Stimulated activated CD8-positive, alpha-beta memory T cell treated with anti-CD3 and anti-CD28 coated beads, Interleukin-7, amount 100 ng/mL, for 1 hour (primary cell): ENCODE measurements at places on chromosomes 11 and 22.

- no peak for DNase-seq
These were observed 19.6 kb downstream of the RNF121 start for GRCh38 chr11:71948314-71949027.

DNA sequence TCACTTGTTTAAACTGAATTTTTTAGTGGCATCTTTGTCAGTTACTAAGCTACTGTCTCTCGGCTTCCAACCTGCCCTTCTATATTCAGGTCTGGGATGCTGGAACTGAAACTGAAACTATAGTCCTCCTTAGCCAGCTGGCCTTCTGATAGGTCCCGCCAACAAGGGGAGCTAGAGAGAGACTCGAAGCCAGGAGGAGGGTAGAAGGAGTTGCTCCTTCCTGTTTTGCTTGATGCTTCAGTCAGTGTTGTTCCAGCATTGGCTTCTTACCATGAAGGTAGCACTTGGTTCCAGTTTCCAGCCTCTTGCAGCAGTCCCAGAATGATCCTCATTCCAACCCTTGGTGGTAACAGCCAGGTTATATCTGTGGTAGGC, 32.9 kb upstream of the HORMAD2 start:
- DNase-seq = no peak

GRCh38 chr11:58905011-58905720, 34.1 kb upstream of the GLYATL1 start:
- DNase-seq = no peak

DNA sequence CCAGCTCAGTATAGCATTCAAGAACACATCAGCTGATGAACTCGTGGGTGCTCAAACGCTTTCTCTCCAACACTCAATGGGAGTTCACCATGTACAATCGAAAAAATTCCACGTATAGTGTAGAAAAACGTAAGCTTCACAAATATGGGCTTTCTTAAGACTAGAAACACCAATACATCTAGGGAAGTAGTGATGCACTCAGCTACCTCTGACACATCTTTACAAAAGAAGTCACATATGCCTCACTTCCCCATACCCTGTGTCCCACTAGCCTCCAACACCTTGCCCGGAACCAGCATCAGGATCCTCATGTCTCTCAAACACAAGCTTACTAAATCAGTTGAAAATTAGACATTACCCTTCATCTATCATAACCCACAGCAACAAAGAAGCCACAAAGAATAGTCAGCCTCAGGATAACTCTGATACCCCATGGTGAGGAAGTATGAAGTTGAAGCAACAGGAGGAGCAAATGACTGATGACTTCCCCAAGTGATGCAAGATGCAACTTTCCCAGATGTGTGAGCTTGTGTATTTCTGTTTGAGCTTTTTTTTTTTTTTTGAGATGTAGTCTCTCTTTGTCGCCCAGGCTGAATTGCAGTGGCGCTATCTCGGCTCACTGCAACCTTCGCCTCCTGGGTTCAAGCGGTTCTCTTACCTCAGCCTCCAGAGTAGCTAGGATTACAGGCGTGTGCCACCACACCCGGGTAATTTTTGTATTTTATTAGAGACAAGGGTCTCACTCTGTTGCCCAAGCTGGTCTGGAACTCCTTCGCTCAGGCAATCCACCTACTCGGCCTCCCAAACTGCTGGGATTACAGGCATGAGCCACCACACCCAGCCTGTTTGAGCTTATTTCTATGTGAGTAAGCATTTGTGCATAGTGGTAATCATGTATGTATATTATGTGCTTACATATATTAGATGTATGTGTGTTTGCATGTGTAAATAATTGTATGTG, 8.5 kb upstream of the DENND5A start:
- DNase-seq = no peak

GRCh38 chr11:20917306-20917705, 247.9 kb downstream of the NELL1 start:
- DNase-seq = no peak

GRCh38 chr22:49753276-49753890, 74.3 kb downstream of the BRD1 start:
- no peak for DNase-seq

- no peak for DNase-seq
These were observed 421 bp upstream of the PRR33 start for GRCh38 chr11:1892116-1892515.

DNA sequence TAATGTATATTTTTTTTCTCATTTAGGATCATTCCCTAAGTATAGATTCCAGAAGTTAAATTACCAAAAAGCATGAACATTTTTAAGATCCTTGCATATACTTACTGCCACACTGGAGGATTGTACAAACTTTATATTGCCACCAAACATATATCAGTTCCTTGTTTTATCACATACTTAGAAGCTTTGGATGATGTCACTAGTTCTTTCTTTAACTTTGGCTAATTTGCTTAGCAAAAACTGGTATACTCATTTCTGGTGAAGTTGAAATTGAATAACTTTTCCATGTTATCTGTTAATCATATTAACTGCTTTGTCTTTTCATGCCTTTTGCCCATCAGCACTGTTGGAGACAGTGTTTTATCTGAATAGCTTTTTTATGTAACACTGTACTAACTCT, 31.6 kb upstream of the PRDM10 start:
- no peak for DNase-seq

GRCh38 chr11:73622926-73623593, 23.3 kb upstream of the PLEKHB1 start:
- DNase-seq = no peak

- no peak for DNase-seq
These were observed 50.0 kb downstream of the TTC28 start for GRCh38 chr22:28629420-28630176.

- no peak for DNase-seq
These were observed 14.3 kb downstream of the TOLLIP start for GRCh38 chr11:1295086-1295485.

- DNase-seq = no peak
These were observed 371.2 kb upstream of the B3GAT1 start for GRCh38 chr11:134783234-134783633.

- DNase-seq = no peak
These were observed 722 bp upstream of the GUCY1A2 start for GRCh38 chr11:107018902-107019493.

DNA sequence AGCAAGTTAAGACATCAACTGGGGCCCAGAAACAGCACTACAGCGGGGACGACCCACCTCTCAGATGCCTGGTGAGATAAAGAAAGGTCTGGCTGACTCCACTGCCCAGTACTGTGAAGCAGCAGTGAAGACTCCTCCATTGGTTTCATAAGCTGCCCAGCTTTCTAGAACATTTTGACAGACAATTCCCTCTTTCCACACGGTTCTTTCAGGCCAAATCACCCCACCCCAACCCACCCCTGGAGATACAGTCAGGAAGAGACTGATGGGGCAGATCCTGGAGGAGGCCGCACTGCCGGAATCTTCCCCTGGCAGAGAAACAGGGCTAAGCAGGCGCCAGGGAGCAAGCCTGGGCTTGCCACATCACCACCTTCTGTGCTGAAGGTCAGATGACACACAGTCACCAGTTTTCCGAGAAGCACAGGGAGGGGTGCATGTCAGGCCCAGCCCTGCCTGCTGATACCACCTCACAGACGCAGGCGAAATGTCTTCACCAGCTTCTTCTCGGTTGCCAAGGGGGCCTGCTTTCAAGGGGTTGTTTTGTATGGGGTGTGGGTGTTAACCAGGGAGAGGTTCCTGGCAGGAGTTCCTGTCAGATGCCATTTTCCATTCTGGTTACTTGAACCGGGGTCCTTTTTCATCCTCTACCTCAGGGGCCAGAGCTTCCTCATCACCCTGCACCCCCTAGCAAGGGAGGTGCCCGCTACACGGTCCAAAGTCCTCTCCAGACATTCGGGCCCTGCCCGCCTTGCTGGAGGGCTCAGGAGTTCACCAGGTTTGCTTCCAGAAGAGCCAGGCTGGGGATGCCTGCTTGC, 1.4 kb upstream of the NEAT1 start:
- peak; percentile 72 for DNase-seq

DNA sequence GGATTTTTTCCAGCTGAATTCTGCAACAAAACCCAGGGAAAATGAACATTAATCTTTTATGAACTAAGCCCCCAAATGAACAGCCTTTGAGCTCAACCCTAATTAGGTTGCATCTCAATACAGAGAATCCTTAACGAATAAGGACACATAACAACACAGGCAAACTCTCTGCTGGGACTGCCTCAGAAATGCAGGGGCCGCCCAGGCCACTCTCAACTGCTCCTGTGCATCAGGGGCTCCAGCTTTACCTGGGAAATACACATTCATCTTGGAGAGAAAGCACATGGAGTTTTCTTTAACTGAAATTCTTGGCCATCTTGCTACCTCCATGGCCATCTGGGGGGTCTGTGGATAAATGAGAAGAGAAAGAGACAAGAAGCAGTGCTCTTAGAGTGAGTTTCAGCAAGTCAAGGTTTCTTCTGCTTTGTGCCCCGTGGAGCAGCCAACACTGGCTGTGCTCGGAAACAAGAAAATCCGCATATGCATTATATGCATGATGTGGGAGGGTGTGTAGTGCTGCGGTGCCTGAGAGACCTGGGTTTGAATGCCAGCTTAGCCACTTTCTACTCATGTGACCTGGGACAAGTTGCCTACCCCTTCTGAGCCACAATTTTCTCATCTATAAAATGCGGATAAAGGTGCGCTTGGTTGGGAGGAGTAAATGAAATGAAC, 81.9 kb upstream of the RCN1 start:
- no peak for DNase-seq

DNA sequence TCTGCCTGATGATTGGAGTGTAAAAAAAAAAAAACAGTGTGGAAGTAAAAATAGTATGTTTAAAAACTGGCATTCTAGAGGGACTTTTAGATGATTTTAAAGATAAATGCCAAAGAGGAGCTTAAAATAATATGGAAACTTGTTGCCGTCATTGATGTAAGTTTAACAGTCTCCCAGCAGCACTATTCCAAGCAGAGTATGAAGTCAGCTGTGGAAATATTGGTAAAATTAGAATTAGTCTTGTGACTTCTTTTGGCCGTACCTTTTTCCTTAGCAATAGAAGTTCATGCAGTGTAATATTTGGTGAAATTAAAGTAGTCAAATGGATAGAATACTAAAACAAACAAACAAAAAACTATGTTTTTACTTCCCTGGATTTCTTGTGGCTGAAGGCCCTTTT, 134.9 kb downstream of the METTL15 start:
- DNase-seq = no peak

DNA sequence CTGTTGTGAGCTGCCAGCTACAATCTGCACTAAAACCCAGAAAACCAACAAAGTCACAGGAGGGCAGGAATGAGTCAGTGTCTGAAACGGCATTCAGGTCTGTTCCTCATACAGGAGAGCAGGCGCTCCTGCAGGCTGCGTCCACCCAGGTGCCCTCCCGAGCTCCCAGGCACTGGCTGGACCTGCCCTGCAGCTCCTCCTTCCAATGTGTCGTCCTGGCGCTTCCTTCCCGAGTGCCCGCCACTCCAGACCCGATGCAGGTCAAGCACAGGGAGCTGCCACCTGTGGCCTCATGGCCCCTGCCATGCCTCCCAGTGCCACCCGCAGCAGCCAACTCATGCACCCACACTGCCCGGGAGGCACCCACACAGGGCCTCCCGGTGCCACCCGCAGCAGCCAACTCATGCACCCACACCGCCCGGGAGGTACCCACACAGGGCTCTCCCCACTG, 12.0 kb downstream of the BRD1 start:
- DNase-seq = no peak

DNA sequence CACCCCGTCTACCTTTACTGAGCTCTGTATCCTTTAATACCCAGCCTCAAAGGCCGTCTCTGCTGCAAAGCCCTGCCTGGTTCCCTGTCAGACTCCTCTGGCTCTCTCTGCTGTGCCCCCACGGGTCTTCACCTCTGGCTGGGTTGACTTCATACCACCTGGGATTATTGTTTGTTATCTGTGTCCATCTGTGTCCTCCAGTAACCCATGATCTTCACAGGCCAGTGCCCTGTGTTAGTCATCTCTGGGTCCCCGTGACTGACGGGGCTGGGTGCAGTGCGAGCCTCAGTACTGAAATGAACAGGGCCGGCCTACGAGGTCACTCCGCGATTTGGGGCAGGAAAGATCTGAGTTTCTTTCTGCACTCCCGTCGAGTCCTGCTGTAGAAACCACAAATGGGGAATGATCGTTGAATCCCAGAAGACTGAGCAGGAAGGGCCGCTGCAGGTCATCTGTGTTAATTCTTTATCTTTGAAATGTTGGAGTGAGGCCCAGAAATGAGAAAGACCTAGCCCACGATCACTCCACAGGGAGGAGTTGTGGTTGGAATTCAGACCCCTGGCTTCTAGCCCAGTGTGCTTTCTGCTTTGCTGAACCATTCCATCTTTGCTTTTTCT, 12.3 kb upstream of the TUB start:
- no peak for DNase-seq

DNA sequence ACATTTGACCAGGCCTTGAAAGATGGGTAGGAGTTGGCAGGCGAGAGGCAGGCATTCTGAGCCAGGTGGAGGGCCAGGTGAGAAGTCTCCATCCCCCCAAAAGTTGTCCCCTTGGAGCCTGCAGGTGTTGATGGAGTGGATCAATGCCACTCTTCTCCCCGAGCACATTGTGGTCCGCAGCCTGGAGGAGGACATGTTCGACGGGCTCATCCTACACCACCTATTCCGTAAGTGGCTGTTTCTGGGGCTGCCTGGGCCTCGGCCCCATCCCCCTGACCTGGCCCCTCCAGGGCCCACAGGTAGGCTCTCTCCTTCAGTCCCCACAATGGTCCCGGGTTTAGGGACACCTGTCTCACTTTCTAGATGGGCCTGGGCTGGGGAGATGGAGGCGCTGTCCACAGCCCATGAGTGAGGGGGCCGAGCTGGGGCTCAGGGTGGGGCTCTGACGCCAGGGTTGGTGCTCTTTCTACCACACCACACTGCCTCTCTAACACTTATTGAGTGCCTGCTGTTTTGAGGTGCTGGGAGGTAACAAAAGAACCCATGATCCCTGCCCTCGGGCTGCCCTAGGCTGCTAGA, 7.0 kb downstream of the PARVG start:
- DNase-seq = no peak
